Activated CD4-positive, alpha-beta T cell treated with anti-CD3 and anti-CD28 coated beads, Interleukin-2, amount 50 U/mL, for 48 hours (primary cell): ENCODE measurements at places on chromosomes 1 and 21.

- no peak for DNase-seq
These were observed 325.7 kb downstream of the HHAT start for GRCh38 chr1:210654176-210654981.

- no peak for DNase-seq
These were observed 67.3 kb upstream of the IFFO2 start for GRCh38 chr1:19023787-19024186.

- DNase-seq = no peak
These were observed 6.6 kb downstream of the PEX10 start for GRCh38 chr1:2405588-2406295.

DNA sequence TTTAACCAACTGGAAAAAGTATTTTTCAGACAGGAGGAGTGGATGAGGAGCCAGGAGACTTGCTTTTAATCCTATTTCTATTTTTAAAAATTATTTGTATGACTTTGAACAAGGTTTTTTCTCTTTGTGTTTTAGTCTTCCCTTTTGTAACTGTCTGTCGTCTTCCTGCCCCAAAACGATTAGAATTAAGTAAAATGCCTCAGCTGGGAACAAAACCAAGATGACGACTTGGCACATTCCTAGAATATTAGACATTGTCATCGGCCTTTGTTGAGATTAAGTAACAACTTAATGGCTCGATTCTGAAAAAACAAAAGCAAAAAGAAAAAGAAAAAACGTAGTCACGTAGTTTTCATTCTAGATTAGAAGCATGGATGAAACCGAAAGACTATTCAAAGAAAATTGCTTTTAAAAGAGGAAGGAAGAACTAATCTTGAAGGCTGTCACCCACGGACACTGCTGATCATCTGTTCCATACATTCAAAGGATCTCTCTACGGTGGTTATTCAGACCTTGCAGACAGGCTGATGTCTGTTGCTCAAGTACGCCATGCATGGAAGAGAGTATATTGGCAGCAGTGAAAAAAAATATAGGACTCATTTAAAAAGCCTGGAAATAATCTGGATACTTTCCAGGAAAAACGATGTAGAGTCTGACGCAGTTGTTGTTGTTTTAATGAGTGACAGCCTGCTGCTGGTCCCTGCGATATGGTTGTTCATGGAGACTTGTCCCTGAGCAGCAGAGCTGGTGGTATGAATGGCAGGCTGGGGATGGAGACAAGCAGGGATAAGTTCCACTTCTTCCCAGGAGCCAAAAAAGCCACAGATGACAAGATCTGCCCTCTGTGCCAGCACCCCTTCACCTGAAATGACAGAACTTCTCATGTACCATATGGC lies 16.8 kb downstream of the GNG4 start:
- no peak for DNase-seq

- no peak for DNase-seq
These were observed 332.3 kb downstream of the COL11A1 start for GRCh38 chr1:102776071-102776470.

DNA sequence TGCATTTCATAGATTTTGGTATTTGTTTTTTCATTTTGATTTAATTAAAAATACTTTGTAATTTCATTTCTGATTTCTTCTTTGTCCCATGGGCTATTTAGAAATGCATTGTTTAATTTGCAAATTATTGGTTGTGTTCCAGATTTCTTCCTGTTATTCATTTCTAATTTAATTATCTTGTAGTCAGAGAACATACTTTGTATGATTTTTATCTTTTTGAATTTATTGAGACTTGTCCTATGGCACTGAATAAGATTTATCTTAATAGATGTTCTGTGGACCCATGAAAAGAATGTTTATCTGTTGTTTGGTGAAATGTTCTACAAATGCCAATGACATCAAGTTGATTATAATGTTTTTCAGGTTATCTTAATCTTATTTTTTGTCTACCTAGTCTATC lies 16.1 kb upstream of the TRABD2B start:
- no peak for DNase-seq

DNA sequence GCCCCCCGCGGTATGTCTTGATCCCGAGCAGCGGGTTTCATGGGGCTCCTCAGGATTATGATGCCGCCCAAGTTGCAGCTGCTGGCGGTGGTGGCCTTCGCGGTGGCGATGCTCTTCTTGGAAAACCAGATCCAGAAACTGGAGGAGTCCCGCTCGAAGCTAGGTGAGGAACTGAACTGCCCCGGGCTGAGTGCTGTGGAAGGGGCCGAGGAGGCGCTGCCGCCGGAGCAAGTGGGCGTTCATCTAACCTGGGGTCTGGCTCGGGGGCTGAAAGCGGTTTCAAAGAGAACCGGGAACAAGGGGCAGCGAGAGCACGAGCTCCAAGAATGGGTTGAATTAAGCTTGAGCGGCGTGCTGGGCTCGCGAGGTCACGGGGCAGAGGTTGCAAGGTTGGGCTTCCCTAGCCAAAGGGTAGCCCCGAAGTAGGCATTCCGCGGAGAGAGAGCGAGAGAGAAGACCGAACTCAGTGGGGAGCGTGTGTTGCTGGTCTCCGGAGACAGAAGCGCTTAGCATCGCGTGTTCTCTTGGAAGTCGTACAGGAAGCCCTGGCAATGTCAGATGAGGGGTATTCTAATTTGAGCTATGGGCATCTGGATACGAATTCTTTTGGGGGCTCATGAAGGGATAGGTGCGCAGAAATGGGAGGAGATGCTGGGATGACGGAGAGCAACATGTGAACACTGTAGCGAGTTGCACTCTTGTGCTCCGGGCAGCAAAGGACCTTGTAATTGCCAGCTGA lies 732 bp downstream of the HS2ST1 start:
- peak; percentile 55 for DNase-seq

GRCh38 chr1:76543495-76543894 lies 323.8 kb upstream of the ST6GALNAC5 start:
- no peak for DNase-seq

DNA sequence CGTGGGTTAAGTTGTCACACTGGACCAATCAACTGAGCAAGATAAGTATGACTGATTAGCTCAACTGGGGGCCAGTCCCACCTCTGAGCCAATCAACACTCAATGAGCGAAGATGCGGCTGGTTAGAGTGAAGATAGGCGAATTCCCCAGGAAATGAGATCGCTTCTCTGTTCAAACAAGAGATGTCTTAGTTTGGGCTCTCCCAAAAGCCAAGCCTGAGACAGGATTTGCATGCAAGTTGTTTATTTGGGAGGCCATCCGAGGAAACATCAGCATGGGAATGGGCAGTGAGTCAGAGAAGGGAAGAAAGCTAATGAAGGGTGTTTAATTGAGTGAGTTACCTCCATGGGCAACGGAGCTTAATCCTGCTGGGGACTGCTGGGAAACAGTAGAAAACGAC lies 4.9 kb upstream of the GJB5 start:
- DNase-seq = no peak

DNA sequence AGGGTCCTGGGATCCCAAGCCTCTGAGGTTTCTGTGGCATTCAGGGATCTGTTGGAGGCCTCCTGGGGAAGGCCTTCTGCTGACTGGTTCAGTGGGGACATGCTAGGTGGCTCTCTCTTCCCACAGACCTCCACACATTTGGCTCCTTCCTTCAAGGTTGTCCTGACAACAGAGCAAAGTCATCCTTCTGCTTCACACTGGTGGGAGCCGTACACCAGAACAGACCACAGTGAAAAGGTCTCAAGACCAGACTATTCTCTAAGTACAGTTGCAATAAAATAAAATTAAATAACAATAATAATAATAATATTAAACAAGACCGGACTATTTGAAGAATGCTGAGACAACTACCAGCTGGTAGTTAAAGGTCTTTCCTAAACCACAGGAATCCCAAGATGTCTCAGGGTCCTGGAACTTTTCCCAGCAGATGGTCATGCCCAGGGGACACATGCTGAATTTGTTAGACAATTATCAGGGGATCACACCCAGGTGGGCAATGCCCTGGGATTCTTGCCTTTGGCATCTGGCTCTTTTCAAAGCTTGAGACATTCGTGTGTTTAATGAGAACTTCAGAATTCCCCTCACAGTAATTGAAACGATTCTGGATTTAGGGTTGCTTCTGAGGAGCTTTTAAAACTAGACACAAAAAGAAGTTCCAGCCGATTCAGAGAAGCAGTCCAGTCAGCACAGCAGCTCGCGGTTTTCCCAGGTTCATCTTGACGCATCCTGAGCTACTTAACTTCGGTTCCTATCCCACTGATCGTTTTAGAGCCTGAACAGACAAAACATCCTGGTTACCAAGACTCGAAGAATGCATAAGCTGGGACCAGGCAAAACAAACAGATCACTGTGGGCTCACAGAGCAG lies 22.9 kb downstream of the HTR1D start:
- DNase-seq = no peak

DNA sequence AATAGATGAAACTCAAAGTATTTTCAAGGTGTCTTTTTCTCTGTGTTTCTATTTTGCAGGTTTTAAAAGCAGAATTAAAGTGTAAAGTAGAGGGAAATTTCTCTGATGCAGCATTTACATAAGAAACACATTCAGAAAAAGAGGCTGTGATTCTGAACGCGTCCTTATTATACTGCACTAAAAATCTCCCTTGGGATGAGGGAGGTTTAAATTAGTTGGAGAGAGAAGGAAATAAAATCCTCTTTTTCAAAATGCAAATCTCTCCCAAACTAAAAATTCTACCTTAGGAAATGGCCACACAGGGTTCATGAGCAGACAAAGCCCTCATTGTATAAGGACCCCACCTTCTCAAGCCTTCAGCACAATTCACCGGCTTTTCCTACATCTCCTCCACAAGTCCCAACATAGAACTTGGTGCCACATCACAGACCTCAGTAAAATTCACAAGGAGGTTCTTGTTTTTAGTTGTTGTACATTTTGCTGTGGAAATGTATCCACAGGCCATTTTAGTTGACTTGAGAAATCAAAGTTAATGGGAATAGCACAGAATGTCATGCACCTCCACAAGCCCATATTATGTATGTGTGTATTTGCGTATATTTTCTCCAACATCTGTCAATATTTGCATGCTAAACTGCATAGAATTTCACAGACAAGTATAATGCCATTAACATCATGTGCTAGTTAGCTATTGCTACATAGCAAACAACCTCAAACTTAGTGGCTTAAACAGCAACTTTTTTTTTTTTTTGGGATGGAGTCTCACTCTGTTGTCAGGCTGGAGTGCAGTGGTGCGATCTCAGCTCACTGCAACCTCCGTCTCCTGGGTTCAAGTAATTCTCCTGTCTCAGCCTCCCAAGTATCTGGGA lies 59.8 kb downstream of the MAB21L3 start:
- DNase-seq = no peak

DNA sequence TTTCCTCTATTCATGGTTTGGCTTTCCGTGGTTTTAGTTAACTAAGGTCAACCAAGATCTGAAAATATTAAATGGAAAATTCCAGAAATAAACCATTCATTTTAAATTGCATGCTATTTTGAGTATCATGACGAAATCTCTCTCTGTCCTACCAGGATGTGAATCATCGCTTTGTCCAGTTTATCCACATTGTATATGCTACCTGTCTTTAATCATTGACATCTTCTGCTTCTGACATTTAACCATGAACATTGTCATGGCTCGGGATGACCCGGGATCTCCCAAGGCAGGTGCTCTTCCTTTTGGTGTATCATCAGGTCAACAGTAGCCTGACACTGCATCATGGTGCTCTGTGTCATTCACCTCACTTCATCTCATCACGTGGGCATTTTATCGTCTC lies 125.5 kb upstream of the HNRNPU start:
- no peak for DNase-seq

- peak; percentile 46 for DNase-seq
These were observed 3.0 kb upstream of the MDM4 start for GRCh38 chr1:204513117-204513716.

DNA sequence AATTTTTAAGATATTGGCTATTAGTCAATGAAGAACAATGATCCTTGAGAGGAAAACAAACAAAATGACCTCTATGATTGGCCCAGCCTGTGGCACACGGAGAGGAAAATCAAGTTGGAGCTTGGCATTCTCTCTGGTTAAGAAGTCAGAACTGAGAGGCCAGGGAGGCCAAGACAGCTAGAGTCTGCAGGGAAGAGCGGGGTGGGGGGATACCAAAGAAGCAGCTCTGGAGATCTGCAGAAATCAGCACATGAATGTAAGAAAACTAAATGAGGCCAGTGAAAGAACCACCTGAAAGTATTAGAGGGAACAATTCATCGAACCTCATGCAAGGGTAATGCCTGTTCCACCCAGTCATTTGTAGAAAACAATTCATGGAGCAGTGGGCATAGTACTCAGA lies 23.8 kb upstream of the C1orf115 start:
- DNase-seq = no peak

GRCh38 chr1:180424848-180425457 lies 77.4 kb downstream of the ACBD6 start:
- DNase-seq = no peak

GRCh38 chr1:54409156-54410142 lies 3.3 kb upstream of the SSBP3 start:
- DNase-seq = peak; percentile 29

DNA sequence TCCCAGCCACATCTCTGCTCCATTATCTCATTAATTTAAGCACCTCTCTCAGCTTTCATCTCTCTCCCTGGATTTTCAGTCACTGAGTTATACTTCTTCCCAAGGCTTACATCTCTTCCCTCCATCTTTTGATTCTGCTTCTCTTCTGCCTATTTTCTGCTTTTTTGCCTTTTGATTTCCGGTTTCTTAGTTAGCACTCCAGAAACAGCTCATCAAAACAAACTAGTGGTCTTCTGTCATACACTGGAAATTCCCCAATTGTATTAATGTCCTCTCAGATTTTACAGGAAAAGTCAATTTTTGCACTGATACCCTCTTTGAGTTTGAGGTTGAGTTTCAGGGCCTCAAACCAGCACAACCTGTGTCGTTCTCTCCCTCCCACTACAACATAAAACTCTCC lies 1.5 kb downstream of the LCE3E start:
- no peak for DNase-seq

GRCh38 chr1:44526295-44527073 lies 121.4 kb downstream of the RNF220 start:
- DNase-seq = no peak

GRCh38 chr1:4108758-4109627 lies 208.9 kb upstream of the C1orf174 start:
- no peak for DNase-seq

DNA sequence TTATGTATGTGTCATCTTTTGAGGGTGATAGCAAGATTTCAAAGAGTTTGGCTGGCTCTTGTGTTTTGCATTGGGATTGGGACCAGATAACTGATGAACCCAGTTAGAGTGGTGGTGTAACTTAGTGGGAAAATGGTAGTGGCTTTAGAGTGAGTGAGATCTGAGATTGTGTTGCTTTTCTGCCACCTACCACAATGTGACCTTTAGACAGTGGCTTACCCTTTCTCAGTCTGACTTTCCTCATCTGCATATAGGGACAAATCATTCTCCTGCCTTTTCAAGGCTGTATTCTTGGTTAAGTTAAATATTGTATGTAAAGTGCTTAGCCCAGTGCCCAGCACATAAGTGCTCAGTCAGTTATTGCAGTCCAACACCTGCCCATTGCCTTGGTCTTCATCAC lies 31.3 kb downstream of the CENPF start:
- DNase-seq = no peak
